ENCODE measurements at places on chromosomes 16 and 17.

- no peak for DNase-seq
These were observed 102.9 kb downstream of the HIC1 start for GRCh38 chr17:2157675-2158395.

DNA sequence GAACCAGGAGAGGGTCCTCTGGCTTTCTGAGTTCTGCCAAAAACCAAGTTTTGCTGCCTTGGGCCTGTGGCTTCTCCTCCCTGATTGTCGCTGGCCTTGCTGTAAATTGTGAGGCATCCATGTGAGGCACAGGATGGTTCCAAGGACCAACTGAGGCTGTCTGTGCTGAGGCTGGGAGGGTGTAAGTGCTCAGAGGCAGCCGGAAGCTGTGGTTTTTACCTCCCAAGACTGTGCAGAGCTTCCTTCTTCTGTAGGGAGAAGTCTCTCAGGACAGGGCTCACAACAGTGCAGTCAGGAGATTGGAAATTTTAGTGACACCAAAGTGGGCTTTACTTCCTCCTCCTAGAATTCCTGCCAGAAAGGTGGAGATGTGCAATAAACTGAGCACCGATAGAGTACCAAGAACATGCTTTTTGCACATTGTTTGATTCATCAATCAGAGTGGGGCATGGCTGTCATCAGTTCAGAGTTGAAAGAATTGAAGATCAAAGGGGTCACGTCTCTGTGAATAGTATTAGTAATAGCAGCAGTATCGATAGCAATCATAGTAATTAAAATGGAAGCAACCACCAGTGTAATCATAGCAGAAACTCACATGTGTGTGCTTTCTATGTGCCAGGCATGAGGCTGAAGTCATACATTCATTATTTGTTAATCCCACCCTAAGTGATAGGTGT, 467.1 kb downstream of the WWOX start:
- no peak for DNase-seq

GRCh38 chr16:2365397-2366294, 25.1 kb upstream of the ABCA3 start:
- DNase-seq = no peak

DNA sequence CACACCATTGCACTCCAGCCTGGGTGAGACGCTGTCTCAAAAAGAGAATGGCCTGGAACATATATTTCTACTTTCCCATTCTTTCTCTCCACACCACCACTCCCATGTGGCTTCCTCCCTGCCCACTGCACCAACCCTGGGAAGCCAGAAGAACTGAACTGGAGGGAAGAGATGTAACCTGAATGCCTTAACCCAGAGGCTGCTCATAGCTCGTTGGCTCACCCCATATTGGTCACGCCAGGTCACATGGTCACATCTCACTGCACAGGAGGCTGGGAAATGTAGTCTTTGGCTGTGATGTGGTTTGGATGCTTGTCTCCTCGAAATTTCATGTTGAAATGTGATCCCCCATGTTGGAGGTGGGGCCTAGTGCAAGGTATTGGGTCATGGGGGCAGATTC, 5.9 kb upstream of the DNAH17 start:
- DNase-seq = no peak

GRCh38 chr16:79647586-79647985, 47.0 kb upstream of the MAF start:
- no peak for DNase-seq

GRCh38 chr17:48990882-48991357, 6.3 kb upstream of the IGF2BP1 start:
- DNase-seq = no peak

- no peak for DNase-seq
These were observed 59.1 kb downstream of the NEUROD2 start for GRCh38 chr17:39548494-39549225.

GRCh38 chr16:55569025-55569424, 2.5 kb downstream of the CAPNS2 start:
- no peak for DNase-seq

DNA sequence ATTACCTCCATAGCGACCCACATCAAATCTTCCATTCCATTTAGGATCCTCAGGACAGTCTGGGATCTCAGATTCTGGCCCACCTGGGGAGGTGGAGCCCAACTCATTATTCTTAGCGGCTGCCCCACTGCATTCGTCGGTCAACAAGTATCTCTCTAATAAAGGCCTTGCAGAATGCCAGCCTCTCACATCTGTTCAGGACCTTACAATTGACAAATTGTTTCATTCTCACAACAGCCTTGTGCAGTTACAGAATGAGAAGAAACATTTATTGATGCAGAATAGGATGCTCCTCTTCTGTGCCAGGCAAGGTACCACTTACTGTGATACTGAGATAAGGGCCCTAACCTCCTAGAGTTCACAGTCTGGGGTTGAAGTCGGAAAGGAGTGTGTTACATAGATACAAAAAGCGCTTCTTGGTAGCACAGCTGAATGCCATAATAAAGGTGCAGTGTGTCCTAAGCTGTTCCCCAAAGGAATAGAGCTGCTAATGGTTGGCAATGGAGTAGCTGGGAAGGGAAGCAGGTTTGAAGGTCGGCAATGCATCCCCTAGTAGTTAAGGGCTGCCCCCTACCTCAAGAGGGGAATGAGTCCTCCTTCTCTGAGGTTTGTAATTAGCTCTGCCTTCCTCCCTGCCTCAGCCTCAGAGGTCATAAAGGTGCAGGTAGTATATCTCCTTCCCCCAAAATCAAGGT, 2.3 kb upstream of the MPP2 start:
- no peak for DNase-seq

DNA sequence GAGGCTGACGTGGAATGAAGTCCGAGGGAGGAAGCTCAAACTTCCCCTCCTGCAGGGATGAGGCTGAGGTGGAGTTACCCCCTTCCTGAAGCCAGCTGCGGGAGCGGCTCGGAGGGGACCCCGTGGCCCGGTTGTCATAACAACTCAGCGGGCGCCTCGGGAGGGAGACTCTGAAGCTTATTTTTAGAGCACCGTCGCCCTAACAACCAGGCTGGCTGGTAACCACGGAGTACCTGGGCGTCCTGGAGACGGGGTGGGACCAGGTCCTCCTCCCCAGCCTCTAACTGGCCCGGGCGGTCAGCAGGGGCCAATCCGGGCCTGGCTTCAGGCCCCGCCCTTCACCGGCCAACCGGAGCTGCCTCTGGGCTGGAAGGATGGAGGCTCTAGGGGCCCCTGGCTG, 27.7 kb downstream of the NECAB2 start:
- no peak for DNase-seq

DNA sequence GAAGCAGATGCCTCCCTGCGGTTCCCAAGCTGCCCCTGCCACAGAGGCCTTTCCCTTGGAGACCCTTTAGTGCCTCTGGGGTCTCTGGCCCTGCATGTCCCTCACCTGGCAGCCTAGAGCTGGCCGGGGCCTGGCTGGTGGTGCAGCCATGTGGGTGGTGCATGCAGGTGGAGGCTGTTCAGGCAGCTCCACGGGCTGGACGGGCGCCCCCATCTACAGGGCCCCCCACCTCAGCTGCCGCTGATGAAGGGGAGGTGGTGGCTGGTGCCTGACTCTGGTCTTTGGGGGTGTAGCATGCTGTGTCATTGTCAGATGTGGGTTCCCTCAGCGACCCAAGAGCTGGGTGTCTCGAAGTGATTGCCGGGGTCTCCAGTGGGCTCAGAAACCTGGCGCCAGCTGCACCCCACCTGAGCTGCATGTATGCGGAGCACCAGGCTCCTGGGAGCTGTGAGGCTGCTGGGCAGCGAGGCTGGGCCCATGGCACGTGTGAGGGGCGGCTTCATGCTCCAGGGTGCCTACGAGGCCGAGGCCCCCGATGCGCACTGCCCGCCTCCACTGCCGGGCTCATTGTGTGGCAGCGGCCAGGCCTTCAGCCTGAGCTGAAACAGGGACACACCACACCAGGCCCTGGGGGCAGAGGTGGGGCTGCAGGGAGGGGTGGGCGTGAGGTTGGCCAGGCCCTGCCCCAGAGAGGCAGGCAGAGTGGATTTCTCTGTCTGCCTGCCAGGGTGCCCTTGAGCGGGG, 57.0 kb downstream of the BAIAP2 start:
- no peak for DNase-seq

DNA sequence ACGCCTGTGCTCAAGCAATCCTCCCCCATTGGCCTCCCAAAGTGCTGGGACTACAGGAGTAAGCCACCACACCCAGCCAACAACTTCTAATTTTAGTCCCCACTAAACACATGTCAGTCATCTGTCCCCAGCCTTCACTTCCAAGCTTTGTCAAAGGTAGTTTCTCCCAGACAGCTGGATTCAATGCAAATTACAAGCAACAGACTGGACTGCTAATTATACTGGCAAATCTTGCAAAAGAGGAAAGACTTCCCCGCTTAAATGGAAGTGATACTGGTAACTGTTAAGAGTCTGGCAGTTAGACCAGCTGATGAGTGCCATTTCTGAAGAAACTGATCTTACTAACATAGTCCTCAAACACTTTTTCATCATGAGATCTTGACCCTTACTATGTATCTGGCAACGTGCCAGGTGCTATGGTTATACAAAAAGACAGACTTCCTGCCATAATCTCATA, 8.2 kb upstream of the GGA2 start:
- no peak for DNase-seq

DNA sequence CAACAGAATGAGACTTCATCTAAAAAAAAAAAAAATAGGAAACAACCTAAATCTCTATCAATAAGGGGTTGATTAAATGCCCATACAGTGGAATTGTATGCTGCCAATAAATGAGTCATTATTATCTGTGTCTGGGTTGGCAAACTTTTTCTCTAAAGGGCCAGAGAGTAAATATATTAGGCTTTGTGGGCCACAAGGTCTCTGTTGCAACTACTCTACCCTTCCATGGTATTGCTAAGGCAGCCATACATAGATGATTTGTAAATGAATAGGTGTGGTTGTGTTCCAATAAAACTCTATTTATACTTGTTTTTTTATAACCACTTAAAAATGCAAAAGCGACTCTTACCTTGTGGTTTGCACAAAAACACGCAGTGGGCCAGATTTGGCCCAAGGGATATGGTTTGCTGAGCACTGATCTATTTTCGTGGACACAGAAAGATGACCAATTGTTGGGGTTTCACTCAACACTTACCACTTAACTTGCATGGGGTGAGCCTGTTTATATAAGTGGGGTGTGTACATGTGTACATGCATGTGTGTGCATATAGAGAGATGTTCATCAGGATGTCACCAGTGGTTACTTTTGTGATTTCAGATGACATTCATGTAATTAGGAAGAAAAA, 12.4 kb upstream of the IL4R start:
- DNase-seq = no peak

GRCh38 chr17:80319999-80320344, 59.3 kb downstream of the RNF213 start:
- no peak for DNase-seq

GRCh38 chr16:86227801-86228200, 282.5 kb upstream of the FOXF1 start:
- DNase-seq = no peak

GRCh38 chr16:13130586-13130985, 229.2 kb downstream of the SHISA9 start:
- no peak for DNase-seq

DNA sequence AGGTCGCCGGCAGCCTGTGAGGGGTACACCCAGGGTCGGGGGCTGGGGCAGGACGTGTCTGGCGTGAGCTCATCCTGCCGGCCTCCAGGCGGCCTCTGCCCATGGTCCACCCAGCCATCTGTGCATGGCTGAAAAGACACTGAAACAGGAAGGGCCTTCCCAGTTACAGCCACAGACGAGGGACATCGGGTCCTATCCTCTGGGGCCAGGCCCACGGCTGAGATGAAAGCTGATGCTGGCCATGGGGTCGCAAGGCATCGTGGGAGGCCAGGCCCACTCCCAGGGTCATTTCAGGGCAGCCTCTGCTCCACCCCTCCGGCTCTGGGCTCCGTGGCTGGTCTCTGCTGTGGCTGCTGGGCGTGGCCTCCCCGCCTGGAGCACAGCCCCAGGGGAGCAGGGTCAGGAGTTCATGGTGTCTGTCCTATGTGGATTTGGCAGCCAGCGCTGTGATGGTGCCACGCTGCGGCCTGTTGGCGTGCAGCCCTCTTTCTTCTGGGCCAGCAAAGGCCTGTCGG, 16.6 kb upstream of the ATP6V0C start:
- no peak for DNase-seq

DNA sequence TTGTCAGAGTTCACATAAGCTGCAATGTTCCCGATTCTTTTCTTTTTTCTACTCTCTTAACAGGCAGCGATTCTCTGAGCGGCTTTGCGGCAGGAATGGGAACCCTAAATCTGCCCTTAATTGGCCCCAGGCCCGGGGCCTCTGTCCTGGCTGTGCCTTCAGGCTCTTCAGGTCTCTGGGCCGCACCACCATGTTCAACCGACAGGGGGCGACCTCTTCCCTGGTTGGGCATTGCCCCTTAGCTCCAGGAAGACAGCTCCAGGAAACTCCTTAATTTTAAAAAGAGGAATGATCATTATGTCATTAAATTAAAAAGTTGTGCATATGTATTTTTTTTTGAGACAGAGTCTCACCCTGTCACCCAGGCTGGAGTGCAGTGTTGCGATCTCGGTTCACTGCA, 20.3 kb downstream of the CACNG5 start:
- peak; percentile 20 for DNase-seq

- DNase-seq = no peak
These were observed 14.5 kb downstream of the TMC6 start for GRCh38 chr17:78113804-78114785.

DNA sequence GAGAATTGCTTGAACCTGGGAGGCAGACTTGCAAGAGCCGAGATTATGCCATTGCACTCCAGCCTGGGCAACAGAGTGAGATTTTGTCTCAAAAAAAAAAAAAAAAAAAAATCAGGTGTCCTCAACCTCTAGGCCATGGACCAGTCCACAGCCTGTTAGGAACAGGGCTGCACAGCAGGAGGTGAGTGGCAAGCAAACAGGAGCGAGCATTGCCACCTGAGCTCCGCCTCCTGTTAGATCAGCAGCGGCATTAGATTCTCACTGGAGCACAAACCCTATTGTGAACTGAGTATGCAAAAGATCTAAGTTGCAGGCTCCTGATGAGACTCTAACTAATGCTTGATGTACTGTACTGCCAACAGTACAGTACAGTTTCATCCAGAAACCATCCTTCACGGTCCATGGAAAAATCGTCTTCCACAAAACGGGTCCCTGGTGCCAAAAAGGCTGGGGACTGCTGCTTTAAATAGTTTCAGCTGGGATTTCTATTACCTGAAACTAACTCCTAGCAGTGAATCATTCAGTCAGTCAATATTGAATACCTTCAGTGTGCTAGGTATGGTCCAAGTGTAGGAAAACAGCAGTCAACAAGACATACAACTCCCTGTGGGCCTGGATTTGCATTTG, 56.3 kb upstream of the DHX40 start:
- no peak for DNase-seq

DNA sequence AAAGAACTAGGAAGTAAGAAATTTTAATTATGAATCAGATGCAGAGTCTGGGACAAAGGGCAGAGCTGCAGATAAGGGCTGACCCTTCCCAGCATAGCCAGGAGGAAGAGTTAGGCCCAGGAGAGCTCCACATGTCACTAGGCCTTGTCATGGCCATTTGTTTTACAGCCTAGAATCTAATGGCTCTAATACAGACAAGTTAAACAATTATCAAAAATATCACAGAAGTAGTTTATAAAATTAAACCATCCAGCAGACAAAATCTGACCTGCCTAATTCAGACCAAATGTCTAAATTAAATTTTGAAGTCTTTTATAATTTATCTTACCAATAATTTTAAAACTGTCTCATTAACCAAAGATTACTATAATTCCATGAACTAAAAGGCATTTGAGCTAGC, 1369.5 kb downstream of the CDH11 start:
- DNase-seq = no peak

All from activated T-cell treated with anti-CD3 and anti-CD28 coated beads for 48 hours (primary cell).